Naive thymus-derived CD8-positive, alpha-beta T cell (primary cell): ENCODE measurements at places on chromosomes 7 and 10.

DNA sequence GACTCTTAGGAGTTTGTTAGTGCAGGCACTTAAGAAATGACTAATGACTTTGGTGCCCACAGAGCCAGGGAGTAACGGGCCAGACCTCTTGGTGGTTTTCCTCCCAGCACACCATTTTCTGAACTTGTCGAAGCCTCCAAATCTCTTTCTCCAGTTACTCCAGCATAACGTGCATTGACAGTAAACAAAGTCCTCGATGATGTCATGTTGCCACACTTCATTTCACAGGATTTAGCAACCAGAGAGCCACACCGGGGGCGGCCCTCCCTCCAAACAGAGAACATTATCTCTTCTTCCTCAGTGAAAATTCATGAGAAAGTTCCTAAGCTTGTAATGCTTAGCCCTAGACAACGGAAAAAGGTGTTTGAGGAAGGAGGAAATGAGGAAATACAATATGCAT lies 4.0 kb upstream of the SVOPL start:
- DNase-seq, result no peak

- DNase-seq, result no peak
These were observed 64.1 kb upstream of the RAB18 start for GRCh38 chr10:27440021-27440420.

DNA sequence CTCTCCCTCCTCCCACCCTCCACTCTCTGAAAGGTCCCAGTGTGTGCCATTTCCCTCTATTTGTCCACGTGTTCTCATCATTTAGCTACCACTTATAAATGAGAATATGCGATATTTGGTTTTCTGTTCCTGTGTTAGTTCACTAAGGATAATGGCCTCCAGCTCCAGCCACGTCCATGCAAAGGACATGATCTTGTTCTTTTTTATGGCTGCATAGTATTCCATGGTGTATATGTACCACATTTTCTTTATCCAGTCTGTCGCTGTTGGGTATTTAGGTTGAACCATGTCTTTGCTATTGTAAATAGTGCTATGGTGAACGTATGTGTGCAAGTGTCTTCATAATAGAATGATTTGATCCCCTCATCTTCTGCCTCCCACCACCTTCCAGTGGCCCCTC lies 183.7 kb upstream of the AUTS2 start:
- no peak for DNase-seq

- no peak for DNase-seq
These were observed 38.7 kb upstream of the BNIP3 start for GRCh38 chr10:132020456-132020855.

- DNase-seq, result no peak
These were observed 12.0 kb upstream of the DHTKD1 start for GRCh38 chr10:12056748-12057147.

GRCh38 chr10:119416855-119417254 lies 125.7 kb downstream of the RGS10 start:
- peak; percentile 64 for DNase-seq

DNA sequence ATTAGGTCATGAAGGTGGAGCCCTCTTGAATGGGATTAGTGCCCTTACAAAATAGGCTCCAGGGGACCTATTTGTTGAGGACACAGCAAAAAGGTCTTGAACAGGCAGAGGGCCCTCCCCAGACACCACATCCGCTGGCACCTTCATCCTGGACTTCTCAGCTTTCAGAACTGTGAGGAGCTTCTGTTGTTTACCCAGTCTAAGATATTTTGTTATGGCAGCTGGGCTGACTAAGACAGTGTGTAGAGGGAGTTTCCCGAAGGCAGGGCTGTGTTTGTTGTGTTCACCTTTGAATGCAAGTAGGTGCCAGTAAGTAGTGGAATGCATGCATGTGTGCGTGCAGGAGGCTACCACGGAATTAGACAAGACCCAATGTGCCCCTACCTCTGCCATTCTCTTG lies 106.7 kb downstream of the PTPRE start:
- DNase-seq, result no peak
